Muscle of back (tissue), 13 donors: ENCODE measurements at places on chromosomes 3 and 15. TPM values are rescaled to one million over a fixed set of nuclear protein-coding genes. Genes with fewer than 3 reads are reported as not detected.

DNA sequence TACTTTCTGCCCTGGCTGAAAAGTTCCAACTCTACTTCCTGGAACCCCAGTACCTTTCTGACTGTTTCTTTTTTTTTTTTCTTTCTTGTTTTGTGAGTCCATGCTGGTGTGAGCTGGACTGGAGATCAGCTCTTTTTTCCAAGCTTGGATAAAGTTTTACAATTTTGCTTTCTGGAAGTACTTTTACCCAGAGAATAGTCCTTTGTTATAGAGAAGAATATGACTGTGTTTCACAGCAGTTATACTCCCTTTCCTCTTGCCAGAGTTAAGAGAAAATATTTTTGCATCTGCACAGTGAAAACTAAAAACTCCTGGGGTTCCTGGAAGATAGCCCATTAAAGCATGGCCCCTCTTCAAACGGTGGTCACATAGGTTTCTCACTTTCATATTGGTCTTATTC, 1100.6 kb downstream of the OTOL1 start:
- no peak for DNase-seq

GRCh38 chr3:195085356-195086130, 185.4 kb downstream of the XXYLT1 start:
- no peak for DNase-seq

SH2D7 gene
- polyA plus RNA-seq = 0.21 TPM

TLR9 gene
- 0.33 TPM for polyA plus RNA-seq

STRIT1 gene
- 57.9 TPM for polyA plus RNA-seq

DNA sequence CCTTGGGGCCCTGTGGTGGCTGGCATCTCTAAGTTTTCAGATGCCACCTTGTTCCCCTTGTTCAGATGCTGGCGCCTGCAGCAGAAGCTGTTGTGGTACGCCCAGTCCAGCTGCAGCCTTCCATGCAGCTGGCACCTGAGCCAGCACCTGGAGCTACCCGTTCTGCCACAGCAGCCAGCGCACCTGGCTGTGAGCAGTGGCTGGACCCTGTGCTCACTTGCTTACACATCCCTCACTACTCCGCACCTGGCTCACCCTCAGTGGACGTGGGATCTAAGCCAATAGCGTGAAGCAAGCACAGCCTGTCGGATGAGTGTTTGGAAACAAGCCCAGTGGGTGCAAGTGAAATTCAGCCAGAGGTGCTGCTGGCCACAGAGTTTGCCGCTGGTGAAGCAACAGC, 607.5 kb upstream of the BCHE start:
- DNase-seq = no peak

DNA sequence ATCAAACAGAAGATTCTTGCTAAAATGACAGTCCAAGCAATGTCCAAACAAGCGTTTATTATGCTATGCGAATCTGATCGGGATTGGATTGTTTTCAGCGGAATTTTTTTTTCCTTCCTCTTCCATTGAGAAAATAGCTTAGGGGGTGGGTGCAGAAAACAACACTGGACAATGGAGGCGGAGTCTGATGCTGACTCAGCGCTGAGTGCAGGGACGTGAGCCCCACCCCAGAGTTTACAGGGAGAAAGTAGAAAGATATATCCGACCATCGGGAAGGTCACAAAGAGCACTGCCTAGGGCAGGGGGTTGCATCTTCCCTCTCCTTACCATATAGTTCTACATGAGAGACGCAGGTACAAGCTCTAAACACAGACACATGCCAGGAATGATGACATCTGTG, 117.0 kb downstream of the FOXP1 start:
- no peak for DNase-seq

VWA5B2 gene
- polyA plus RNA-seq = 0.43 TPM

TEX55 gene
- polyA plus RNA-seq = not detected

GRCh38 chr3:114709102-114709501, 415.3 kb downstream of the TIGIT start:
- DNase-seq = no peak

C3orf70 gene
- 5.3 TPM for polyA plus RNA-seq

DNA sequence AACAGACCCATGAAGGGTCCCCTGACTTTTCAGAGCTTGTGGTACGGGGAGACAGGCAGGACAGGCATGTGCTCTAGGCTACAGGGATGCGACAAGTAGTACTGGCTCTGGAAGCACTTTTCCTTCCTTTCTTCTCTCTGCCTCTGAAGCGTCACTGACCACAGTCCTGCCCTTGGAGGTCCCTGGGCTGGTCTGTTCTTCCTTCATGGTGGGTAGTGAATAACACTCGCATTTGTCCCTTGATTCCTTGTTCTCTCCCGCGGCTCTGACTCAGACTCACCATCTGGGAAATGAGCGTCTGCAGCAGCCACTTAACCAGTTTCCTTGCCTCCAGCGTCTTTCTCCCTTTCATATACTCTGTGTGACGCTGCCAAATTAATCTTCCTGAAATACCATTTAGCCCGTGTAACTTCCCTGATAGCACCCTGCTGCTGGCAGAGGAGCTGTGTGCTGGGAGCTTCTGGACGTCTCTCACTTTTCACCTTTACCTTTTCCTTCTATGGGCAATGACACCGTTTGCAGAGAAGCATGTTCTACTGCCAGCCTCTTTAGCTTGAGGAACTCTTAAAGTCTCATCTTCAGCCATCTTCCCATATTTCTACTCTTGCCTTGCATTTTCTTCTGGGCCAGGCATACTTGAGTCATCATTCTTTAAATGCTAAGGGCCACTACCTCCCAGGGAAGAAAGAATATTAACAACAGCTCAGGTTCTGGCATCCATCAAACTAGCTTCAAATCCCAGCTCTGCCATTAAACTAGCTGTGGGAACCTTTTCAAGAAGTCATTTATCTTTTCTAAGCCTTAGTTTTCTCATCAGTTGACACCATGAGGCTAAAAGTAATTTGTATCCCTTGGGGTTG, 33.6 kb downstream of the TMEM45A start:
- DNase-seq = peak; percentile 11

NMNAT3 gene
- polyA plus RNA-seq = 3.7 TPM

GRCh38 chr3:13782501-13782900, 97.4 kb downstream of the WNT7A start:
- DNase-seq = peak; percentile 2

DNA sequence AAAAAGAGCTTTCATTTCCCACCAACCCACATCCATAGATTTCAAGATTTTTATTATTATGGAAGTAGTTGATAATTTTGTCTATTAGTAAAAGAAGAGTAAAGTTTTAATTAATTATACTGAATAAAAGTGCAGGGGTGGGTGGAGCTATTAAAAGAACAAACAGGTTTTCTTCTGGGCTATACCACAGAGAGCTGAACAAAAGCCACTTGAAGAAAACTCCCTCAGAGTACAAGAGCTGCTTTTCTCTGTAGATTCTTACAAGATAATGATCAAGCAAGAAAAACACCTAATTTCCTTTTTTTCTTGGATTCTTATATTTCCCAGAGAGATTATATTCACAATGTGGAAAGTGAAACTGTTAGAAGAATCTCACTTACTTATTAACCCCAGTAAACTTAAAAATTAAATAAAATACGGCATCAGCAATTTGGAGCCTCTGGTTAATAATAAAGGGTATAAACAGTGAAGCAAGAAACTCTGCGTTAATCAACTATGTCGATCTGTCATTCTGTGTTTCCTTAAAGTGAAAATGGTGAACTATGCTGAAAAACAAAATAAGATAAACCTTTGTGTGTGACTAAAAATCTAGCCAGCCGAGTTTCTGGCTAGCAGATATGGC, 84.9 kb downstream of the THBS1 start:
- no peak for DNase-seq

DNA sequence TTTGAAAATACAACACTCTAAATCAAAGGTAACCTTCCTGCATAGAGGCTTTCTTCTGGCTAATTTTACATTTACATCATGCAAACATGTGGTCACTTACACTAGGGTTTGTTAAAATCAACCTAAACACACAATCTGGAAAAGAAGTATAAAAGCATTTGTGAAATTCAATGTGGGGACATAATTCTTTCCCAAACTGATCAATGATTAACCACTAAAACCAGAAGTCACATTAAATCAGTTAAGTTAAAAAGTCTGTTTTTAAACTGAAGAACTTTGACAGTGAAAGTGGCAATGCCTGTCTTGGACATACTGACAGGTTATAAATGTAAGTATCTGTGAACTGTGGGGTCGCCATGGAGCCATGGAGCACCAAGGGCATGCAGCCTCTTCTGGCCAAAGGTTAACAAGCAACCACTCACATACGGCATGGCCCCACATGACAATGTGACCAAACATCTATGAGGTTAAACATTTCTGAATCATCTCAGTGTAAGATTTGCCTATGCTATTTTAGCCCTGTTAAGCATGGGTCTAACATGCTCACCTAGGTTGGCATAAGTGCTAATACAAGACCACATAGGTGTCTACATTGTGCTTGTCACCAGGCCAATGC, 278.2 kb downstream of the CTNNB1 start:
- DNase-seq = no peak

ITGA11 gene
- 8.6 TPM for polyA plus RNA-seq

DNA sequence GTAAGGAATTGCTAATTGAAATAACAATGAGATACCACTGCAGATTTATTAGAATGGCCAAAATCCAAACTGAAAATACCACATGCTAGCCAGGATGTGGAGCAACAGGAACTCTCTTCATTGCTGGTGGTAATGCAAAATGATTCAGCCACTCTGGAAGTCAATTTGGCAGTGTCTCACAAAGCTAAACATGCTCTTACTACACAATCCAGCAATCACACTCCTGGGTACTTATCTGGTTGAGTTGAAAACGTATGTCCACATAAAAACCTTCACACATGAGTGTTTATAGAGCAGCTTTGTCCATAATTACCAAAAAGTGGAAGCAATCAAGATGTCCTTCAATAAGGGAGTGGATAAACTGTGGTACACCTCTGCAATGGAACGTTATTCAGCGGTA, 113.3 kb downstream of the SMAD6 start:
- DNase-seq = peak; percentile 67

DNA sequence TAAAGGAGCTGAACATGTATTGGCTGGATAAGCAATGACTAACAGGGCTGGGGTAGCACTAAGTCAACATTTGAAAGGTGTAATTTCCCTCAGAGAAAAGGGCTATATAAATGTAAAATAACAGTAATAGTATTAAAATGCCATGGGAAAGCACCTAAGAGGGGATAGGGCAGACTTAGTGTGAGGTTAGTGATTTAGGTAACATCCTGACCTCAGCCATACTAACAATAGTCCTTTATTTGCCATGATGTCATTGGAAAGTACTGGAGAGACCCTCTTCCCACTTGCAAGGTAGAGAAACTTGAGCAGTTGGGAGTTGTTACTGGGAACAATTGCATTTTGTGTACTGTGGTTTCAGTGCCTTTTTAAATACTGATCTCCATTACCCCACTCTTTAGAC, 103.4 kb downstream of the LSAMP start:
- no peak for DNase-seq
